ENCODE measurements at places on chromosomes 7 and 10.

GRCh38 chr7:137890449-137890921, 43.7 kb upstream of the DGKI start:
- DNase-seq: no peak
- H3K27me3 ChIP-seq: no peaks in the 10 kb centered on the region
- H3K36me3 ChIP-seq: peaks cover 67% of the 10 kb centered on the region
- H3K4me3 ChIP-seq: no peak overlapping the region

- no peaks in the 10 kb centered on the region for H3K36me3 ChIP-seq
- H3K27me3 ChIP-seq: no peaks in the 10 kb centered on the region
- peak overlapping the region; percentile 43 for H3K27ac ChIP-seq
- H3K4me3 ChIP-seq: no peak overlapping the region
These were observed 217.6 kb upstream of the TCF7L2 start for GRCh38 chr10:112732277-112732921.

DNA sequence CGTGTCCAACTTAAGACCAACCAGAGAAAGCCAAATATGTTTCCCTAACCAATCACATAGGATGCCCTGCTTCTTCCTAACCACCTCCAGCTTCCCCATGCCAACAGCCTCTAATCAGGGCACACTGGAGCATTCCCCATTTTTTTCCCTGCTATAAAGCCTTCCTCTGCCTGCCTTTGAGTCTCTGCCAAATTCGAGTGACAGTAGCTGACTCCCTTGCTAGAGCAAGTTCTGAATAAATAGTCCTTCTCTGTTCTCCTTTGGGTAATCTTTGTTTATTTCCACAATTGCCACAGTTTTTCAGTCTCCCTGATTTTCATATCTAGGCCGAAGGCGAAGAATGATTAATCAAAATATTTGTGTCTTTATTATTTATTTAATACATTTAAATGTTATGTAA, 96.7 kb downstream of the ANLN start:
- no peak for DNase-seq
- H3K27ac ChIP-seq: no peak overlapping the region
- H3K27me3 ChIP-seq: no peaks in the 10 kb centered on the region
- no peaks in the 10 kb centered on the region for H3K4me1 ChIP-seq

DNA sequence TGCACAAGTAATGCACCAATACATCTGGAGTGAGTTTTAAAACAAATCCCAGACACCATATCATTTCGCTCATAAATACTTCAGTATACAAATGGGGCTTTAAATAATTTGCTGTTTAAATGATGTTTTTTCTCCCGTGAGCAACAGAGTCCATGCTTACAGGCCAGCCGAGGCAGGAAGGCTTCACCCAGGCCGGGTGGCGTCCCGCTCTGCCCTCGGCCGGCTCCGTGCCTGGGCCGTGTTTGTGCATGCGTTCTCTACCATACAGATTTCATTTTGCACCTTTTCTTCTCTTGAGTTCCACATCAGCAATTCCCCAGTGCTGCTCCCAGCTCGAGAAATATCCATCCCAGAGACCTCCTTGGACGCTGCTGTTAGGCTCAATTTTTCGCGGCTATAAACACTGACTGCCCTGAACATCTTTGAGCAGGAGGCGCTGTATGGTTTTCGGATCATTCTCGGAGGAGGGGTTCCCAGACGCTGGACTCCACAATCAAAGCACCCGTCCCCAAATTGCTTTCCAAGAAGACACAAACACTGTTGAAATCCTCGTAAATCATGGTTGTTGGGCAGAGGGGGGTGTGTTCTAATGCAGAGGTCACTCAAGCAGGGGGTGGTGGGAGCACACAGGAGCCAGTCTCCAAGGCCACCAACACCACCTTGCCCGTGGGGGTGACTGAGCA, 91.6 kb downstream of the MICALL2 start:
- no peaks in the 10 kb centered on the region for H3K4me1 ChIP-seq
- DNase-seq: no peak
- no peaks in the 10 kb centered on the region for H3K36me3 ChIP-seq

- no peak for DNase-seq
- no peak overlapping the region for H3K4me3 ChIP-seq
- peaks cover 38% of the 10 kb centered on the region for H3K4me1 ChIP-seq
- H3K36me3 ChIP-seq: no peaks in the 10 kb centered on the region
- H3K27ac ChIP-seq: peak overlapping the region; percentile 44
- H3K27me3 ChIP-seq: no peaks in the 10 kb centered on the region
These were observed 26.7 kb upstream of the ABLIM1 start for GRCh38 chr10:114684822-114685209.

Data from RWPE2 (cell line).